Renal cortical epithelial cell (primary cell): ENCODE measurements at places on chromosomes 7 and 10.

DNA sequence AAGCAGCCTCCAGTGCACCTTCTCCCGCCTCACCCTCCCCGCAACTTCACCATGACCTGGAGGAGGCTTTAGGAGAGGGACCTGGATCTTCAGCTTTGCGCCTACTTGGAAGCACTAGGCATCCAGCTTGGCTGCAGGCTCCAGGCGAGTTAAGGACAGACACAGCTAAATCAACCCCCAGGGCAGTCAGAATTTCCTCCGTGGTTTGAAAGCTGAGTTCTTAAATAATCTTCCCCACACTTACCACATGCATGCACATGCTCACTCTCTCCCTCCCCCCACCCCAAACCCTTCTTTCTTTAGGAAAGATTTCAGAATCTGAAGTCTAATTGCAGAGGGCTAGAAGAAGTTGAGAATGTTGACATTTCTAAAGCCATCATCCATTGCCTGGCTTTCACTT, 36.7 kb upstream of the LRRC4 start:
- DNase-seq, result no peak

DNA sequence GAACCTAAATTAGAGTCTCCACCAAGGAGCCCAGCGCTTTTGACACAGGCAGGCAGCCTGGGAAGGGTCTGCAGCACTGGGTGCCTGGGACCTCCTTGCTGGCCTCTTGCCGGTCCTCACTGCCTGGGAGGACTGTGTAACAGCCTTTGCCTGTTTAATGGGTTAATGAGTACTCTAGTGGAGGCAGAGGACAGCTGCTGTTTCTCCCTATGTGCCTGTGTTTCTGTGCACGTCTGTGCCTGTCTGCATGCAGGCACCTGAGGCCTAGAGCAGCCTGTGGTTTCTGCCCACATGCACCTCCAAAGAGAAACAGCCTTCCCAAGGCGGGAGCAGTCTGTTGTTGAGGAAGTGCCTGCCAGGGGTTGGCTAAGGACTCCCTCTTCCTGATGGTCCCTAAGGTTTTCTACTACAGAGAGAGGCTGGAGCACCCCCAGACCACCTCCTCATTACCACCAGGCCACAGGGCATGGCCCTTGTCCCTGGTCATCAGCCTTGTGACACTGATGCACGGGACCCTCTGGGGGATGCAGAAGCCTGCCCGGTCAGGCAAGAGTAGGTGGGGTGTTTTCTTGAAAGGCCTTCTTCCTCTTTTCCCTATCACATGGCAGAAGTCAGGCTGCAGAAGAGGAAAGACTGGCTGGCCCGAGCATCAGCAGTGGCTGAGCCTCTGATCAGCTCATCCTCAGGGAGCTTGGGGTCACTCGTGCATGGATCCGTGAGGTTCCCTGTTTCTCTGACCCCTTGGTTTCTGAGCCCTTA, 14.2 kb downstream of the SLC29A3 start:
- no peak for DNase-seq

DNA sequence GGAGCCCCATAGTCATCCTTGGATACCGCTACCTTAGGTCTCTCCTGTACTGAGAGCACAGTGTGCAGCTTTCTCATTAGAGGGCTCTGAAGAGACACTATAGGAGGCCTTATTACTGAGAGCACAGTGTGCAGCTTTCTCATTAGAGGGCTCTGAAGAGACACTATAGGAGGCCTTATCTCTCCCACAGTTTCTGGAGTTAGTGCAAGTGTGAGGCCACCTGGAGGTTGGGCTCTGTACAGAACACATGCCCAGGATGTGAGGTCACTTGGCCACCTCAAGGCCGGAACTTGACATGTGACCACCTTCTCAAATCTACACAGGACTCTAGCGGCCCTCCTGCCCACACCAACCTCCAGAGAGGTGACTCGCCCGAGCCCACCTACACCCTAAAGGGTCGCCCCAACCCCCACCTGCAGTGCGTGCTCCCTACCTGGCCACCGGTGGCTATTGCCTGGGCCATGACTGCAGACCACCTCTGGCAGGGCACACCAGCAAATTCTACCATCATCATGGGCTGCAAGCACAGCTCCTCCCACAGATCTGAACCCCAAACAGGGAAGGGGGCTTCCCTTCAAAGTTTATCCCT, 24.6 kb downstream of the FRMPD2 start:
- DNase-seq, result no peak

- DNase-seq, result no peak
Measured at GRCh38 chr7:155416646-155417380, 41.1 kb upstream of the EN2 start.

DNA sequence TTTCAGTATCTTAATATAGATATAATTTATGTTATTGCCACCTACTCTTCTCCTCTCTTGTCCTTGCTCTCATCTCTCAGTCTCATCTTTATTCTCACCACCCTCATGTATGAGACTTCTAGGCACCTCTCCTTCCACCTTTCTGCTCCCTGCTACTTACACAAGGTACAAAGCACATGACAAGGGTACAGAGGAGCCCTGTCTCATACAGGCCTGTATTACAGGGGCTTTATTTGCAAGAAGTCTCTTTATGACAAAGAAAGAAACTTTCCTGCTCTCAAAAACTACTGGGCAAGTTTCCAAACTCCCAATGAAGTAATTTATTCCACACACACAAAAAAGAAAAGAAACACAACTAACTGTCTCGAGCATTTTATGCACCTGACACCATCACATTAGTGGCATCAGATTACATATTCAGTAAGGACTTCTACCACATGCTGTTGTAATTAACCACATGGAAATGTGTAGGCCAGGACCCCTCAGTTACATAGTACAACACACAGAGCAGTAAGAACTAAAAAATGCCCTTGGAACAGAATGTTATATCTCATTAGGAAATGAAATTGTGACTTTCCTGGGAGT, 253.1 kb downstream of the FZD1 start:
- peak; percentile 51 for DNase-seq

- no peak for DNase-seq
Measured at GRCh38 chr7:72058579-72058978, 353.6 kb downstream of the CALN1 start.

DNA sequence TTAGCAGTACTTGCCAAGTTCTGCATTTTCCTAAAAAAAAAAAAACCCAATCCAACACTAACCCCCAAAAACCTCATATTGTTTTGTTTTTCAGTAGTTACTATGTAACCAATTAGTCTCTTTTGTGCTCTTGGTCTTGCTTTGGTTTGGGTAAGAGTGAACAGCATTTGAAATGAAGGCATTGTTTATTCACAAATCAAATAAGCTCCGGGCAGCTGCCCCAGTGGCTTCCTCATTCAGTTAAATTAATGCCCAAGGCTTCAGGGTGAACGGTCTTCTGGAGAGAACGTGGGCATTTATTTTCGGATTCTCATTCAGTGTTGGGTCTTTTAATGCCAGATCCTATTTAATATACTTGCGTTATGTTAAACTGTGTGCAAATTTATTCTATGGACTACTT, 108.7 kb downstream of the GFRA1 start:
- peak; percentile 9 for DNase-seq

DNA sequence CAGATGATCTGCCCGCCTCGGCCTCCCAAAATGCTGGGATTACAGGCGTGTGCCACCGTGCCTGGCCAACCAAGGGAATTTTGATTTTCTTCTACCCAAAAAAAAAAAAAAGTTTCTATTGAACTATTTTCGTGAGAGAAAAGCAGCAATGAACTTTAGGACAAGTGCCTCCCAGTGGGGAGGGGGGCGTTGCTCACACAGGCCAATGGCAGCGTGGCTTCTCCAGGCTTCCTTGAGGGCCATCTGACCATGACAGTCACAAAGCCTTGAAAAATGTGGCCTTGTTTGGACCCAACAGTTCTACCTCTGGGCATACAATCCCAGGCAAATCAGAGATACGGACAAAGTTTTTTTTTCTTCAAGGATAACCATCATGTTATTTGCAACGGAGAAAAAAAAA, 56.0 kb downstream of the TNRC18 start:
- no peak for DNase-seq

GRCh38 chr7:80681272-80681885, 42.9 kb downstream of the CD36 start:
- peak; percentile 39 for DNase-seq

DNA sequence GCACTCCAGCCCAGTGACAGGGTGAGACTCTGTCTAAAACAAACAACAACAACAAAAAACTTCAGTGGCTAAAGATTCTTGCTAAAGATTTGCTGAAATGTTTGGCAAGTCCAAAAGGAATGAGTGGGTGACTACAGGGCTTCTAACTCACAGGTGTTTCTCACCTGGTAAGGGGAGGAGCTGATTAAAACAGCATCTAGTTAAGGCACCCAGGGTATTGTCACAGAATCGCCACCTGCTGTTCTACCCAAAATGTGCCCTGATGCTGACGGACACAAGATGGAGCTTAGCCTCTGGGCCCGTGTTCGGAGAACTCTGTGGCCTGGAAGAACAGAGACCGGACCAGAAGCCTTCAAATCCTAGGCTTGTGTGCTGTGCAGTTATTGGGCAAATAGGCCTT, 336.0 kb upstream of the GALNT17 start:
- no peak for DNase-seq
